ENCODE measurements at places on chromosomes 2 and 18. TPM values are rescaled to one million over a fixed set of nuclear protein-coding genes. Genes with fewer than 3 reads are reported as not detected.

The TTC39C gene
- total RNA-seq: 12.2 TPM

The COL4A3 gene
- total RNA-seq: 2.2 TPM

The NEU4 gene
- total RNA-seq: 1.2 TPM

The NT5C1B gene
- not detected for total RNA-seq

The FEV gene
- not detected for total RNA-seq

The CFAP65 gene
- total RNA-seq: 4.8 TPM

The MERTK gene
- 13.4 TPM for total RNA-seq

The RTP5 gene
- 5.3 TPM for total RNA-seq

The REEP1 gene
- 61.9 TPM for total RNA-seq

The FHOD3 gene
- total RNA-seq: 30.0 TPM

The PRKAG3 gene
- total RNA-seq: 0.06 TPM

The EDAR gene
- 0.69 TPM for total RNA-seq

Measured in spinal cord (tissue), 10 donors.